Skeletal muscle cell (primary cell): ENCODE measurements at places on chromosomes 4 and X.
A peak's percentile ranks its signal among the peaks of the same experiment; 100 is the strongest.

GRCh38 chr4:98771959-98772632, 113.7 kb upstream of the TSPAN5 start:
- DNase-seq = no peak

- DNase-seq = no peak
These were observed 157.5 kb upstream of the SPIN4 start for GRCh38 chrX:63508668-63509067.

DNA sequence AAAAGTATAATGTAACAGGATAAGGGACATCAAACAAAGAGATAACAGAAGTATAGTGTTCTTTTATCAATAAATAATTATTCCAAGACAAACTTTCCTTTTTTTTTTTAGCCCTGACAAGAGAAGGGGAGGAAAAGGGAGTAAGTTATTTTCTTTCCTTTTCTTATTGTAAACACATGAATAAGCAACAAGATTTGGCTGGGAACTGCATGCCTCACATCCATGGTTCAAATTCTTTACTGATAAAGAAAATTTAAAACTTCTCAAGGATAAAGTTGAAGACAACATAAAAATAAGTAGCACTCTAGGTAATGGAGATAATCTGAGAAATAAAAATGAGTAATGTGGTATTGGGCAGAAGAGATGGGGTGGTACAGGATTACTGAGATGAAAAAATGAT, 71.6 kb downstream of the NEK1 start:
- DNase-seq = no peak

GRCh38 chr4:21744046-21744445, 204.5 kb downstream of the KCNIP4 start:
- no peak for DNase-seq

DNA sequence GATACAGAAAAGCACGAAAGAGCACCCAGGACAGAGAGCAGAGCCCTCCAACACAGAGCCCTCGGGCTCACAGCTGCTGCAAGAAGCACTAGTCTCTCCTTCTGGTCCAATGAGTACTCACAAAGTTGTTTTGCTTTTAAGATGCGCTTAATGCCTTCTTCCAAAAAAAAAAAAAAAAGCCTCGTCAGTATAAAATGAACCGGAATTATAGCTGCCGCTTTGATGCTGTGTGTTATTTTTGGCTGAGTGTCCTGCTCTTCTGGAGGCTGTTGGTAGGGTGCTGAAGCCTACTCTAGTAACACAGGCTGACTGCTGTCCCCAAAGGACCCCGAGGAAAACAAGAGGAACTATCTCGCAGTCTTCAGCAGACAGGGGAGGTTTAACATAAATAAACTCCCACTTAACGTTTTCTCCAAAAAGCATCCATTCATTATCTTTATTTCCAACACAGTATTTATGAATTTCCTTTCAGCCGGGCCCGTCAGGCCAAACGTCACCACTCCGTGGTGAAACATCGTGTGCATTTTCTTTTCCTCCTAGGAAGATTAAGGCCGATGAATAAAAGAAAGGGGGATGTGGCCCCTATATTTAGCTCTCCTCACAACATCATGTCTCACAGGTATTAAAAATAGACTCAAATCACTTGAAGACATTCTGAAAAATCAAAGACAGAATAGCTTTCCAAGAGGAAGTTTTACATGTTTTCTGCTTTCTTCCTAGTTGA, 213.7 kb upstream of the PPARGC1A start:
- peak; percentile 69 for DNase-seq

DNA sequence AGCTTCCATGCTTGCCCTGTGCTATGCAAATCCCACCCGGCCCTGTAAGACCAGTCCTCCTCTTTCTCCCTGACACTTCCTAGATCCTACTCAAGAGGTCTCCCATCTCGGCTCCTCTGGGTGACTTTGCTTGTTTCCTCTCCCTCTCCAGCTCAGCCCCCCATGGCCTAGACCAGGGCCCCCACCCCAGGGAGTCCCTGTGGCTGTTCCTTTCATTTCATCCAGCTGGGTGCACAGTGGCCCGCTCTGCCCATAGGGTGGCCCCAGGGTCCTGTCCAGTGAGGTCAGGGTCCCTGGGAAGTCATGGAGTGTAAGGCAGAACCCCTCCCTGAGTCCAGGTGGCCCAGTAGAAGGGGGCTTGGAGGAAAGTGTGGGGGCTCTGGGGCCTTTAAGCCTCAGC, 52.3 kb upstream of the NKX1-1 start:
- DNase-seq = no peak

GRCh38 chr4:94228493-94229216, 21.0 kb downstream of the SMARCAD1 start:
- no peak for DNase-seq

DNA sequence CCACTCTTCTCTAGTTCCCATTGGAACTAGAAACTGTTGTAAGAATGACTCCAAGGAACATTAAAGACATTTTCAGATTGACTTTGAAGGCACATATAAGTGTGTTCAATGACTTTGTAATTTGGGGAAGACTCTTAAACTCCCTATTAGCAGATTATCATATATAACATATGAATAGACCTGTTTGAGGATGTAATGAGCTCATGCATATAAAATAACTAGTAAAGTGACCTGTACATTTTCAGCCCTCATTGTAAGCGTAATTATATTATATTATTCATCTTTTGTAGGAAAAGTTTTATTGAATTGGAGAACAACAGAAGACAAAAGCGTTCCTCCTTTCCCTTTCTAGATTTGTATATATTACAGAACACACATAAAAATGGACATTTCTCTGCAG, 455.1 kb downstream of the IL1RAPL1 start:
- no peak for DNase-seq

- DNase-seq = no peak
These were observed 101.4 kb downstream of the GPR143 start for GRCh38 chrX:9664224-9664623.

DNA sequence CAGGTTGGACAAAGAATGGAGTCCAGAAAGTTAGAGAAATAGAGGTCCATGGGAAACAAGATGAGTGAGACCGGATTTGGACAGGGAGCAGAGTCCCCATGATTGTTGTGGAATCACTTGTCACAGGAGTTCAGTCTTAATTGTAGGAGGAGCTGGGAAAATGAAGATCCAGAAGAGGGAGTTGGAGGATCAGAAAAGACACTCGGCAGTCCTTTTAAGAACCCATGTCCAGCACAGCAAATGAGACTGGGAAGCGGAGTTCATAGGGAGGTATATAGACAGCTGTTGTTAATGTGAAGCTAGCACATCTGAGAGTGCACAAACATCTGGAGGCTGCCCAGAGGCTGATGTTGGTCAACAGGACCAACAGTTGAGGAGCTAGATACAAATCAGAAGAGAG, 111.4 kb upstream of the RXFP1 start:
- DNase-seq = no peak

- no peak for DNase-seq
These were observed 2.3 kb upstream of the FOXP3 start for GRCh38 chrX:49266523-49267445.

GRCh38 chr4:43607827-43608461, 715.4 kb downstream of the GRXCR1 start:
- no peak for DNase-seq

DNA sequence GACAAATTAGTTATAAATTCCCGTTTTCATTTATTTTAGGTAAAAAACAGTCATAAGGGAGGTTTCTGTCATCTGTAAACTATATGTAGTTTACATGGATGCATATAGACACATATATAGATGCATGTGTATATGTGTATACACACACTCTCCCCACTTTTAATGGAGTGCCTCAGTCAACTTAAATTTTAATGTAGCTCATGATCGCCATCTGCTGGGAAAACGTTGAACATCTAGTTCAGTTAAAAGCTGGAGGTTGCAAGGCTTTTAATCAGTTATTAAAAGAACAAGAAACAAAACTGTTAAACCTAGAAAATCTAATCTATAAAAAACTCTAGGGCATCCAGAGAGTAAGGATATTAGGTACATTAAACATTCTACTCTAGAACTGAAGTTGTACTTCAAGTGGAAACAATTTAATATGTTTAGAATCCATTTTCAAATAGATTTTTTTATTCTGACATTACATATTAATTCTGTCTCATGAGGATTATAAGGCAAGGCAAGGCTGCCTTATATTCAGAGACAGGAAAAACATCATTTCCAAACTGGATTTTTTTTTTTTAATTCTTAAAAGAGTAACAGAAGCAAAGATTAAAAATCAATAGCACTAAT, 122.6 kb downstream of the SHISA3 start:
- DNase-seq = peak; percentile 4

GRCh38 chr4:153326513-153326912, 18.0 kb upstream of the MND1 start:
- no peak for DNase-seq

DNA sequence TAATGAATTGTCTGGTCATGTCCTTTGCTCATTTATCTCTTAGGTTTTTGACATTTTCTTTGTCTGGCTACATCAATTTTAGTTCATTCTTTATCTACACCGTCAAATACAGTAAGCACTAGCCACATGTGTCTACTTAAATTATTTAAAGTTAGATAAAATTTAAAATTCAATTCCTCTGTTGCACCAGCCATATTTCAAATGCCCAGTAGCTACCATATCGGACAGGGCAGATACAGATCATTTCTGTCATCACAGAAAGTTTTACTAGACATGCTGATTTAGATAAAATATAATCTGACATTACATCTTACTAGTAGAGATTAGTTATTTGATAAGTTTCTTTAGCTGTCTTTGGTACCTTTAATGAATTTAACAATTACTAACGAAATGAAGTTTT, 61.1 kb downstream of the WDR19 start:
- no peak for DNase-seq

DNA sequence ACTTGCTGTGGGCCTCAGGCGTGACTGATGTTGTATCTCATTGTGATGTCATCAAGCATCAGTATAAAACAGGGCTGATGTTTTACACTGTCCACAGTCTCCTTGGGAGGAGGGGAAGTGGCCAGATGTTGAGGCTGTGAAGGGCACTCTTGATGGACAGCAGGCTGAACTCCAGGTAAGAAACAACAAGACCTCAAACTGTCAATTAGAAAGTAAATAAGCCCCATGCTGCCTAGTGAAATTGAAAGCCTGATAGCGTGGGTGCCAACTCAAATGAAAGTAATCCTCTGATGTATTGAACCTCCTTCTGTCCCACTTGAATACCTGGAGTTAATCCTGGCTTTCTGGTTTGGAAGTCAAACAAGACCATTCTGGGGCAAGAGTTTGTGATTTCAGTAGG, 19.7 kb downstream of the VSIG1 start:
- no peak for DNase-seq

DNA sequence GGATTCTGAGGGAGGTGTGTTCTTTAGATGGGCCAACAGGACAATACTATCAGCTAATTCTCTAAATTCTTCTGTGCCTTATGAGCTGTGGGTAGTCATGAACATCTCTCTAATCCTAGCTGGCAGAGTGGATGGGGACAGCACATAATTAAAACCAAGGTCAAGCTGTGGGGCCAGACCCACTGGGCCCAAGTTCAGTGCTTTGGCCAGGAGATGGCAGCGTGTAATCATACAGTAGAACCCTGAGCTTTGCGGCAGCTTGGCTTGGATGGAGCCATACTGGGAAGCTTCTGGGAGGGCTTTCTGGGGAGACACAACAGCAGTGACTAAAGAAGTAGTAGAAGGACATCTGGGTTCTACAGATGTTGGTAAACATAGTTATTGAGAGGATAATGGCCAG, 140.3 kb upstream of the CXCL13 start:
- DNase-seq = no peak

DNA sequence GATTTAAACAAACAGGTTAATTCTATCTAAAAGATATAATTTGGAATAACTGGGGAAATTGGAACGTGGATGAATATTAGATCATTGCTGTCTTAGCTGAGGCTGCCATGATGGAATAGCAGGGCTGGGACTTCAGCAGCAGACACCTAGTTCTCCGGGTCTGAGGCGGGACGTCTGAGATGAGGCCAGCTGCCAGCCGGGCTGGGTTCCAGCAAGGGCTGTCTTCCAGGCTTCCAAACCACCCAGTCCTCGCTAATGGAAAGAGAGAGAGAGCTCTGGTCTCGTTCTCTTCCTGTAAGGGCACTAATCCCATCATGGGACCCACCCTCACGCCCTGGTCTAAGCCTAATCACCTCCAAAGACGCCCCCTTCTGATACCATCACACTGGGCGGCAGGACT, 85.7 kb downstream of the ADRA2C start:
- DNase-seq = no peak

- DNase-seq = no peak
These were observed 63.9 kb downstream of the EIF4E start for GRCh38 chr4:98865059-98865458.

GRCh38 chrX:148811236-148811635, 310.8 kb downstream of the AFF2 start:
- no peak for DNase-seq

DNA sequence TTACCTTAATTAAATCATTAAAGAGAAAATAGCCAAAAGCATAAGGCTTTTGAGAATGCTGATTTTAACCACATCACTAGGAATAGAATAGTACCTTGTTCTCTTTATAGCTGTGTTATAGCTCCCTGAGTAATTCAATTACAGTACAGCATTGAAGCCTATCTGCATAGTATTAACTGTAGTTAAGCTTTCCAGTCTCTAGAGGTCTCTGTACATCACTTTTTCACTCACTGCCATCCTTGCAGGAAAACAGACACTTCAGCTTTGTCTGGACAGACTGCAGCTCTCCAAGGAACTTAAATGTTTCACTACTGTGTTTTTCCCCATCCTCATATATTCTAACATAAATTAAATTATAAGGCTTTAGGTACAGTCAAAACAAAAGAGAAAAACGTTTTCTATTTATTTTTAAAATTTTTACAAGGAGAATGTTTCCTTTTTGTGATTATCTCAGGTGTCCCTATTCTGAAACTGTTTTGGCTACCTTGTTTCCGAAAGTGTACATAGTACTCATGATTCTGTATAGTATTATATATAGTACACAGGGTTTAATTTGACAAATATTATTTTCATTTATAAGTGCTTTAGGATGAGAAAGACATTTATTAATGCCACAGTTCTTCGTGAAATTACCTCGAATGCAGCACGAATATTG, 407.9 kb downstream of the PCDH18 start:
- DNase-seq = peak; percentile 44

GRCh38 chr4:186845137-186845842, 121.6 kb upstream of the FAT1 start:
- peak; percentile 60 for DNase-seq

DNA sequence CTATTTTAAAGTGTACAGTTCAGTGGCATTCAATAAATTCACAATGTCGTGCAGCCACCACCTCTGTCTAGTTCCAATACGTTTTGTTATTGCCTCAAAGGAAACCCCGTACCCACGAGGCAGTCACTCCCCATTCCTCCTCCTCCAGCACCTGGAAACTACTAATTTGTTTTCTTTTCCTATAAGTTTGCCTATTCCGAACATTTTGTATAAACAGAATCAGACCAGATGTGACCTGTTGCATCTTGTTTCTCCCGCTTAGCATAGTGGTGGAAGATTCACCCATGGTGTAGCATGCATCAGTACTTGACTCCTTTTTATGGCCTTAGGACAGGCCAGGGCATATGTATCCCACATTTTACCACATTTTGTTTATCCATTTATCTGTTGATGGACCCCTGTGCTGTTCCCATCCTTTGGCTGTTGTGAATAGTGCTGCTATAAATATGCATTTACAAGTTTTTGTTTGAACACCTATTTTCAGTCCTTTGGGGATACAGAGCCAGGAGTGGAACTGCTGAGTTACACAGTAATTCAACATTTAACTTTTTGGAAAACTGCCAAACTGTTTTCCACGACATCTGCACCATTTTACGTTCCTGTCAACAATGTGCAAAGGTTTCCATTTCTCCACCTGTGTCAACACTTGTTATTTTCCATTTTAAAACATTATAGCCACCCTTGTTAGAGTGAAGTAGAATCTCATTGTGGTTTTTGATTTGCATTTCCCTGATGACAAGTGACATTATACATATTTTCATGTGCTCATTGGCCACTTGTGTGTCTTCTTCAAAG, 57.8 kb upstream of the STX18 start:
- DNase-seq = no peak

- DNase-seq = no peak
These were observed 100.5 kb downstream of the AREG start for GRCh38 chr4:74545448-74545847.
